ENCODE measurements at places on chromosomes 7 and 10.

DNA sequence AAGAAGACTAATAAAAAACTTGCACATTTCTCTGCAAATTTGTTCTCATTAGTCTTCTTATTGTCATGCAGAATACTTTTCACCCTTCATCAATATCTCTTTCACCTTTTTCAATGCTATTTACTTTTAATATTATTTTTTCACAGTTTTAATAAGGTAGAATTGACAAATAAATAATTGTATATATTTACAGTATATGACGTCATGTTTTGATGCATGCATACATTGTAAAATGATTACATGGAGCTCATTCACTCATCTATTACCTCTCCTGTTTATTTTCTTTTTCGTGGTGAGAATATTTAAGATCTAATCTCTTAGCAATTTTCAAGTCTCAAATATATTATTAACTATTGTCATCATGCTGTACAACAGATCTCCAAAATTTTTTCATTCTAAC lies 658.2 kb upstream of the MKI67 start:
- DNase-seq = no peak

DNA sequence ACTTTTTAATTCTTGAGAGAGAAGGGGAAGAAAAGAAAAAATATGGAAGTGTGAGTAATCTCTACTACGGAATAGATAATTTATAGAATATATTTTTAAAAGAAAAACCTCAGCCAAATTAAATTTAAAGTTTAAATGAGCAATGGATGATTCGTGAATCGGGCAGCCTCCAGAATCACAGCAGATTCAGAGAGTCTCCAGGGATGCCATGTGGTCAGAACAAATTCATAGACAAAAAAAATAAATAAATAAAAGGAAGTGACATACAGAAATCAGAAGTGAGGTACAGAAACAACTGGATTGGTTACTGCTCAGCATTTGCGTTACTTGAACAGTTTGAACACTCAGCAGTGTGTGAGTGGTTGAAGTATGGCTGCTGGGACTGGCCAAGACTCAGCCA lies 53.0 kb downstream of the PHYHIPL start:
- no peak for DNase-seq

DNA sequence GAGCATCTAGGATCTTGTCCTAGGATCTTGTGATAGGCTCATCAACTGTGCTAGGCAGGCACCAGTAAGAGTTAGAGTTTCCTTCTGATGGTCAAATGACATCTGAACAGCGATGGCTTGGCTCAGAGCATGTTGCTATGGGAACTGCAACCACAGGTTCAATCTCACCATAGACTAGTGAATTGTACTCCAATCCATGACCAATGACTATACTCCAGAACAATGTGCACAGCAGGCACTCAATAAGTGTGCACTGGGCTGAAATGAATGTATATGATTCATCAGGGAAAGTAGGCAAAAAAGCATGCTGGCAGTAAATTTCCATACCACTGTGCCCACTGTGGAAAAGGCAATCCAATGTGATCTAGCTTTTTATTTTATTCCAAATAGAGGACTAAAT lies 163.6 kb upstream of the HPS1 start:
- DNase-seq = no peak

GRCh38 chr10:50470798-50471582 lies 152.8 kb downstream of the SGMS1 start:
- DNase-seq = no peak

GRCh38 chr10:43261578-43262396 lies 5.1 kb downstream of the RASGEF1A start:
- no peak for DNase-seq

GRCh38 chr7:16071246-16071857 lies 350.0 kb downstream of the CRPPA start:
- no peak for DNase-seq

All from stimulated activated CD8-positive, alpha-beta memory T cell treated with anti-CD3 and anti-CD28 coated beads, Interleukin-7, amount 100 ng/mL, for 24 hours (primary cell).